ENCODE measurements at places on chromosomes 2 and 18. TPM values are rescaled to one million over a fixed set of nuclear protein-coding genes. Genes with fewer than 3 reads are reported as not detected.

CIB4 gene
- total RNA-seq = not detected

MAP3K19 gene
- not detected for total RNA-seq

CTAGE1 gene
- not detected for total RNA-seq

PRADC1 gene
- total RNA-seq = 26.4 TPM

DSG4 gene
- total RNA-seq = not detected

GALR1 gene
- total RNA-seq = not detected

TMEM237 gene
- 35.3 TPM for total RNA-seq

MORN2 gene
- 17.7 TPM for total RNA-seq

GPR35 gene
- not detected for total RNA-seq

AQP12A gene
- total RNA-seq = not detected

BAZ2B gene
- total RNA-seq = 14.5 TPM

LONRF2 gene
- not detected for total RNA-seq

COPS9 gene
- 176 TPM for total RNA-seq

CAPN14 gene
- not detected for total RNA-seq

CMPK2 gene
- 4.7 TPM for total RNA-seq

ZC3H8 gene
- 0.64 TPM for total RNA-seq

NCKAP5 gene
- total RNA-seq = 2.2 TPM

RGPD8 gene
- 0.56 TPM for total RNA-seq

TANC1 gene
- total RNA-seq = 17.8 TPM

CTNNA2 gene
- total RNA-seq = not detected

PAX8 gene
- 1.9 TPM for total RNA-seq

ITGA6 gene
- 11.8 TPM for total RNA-seq

ADAM23 gene
- total RNA-seq = 1.4 TPM

OTOS gene
- not detected for total RNA-seq

IL1F10 gene
- total RNA-seq = not detected

ACTG2 gene
- total RNA-seq = 3.5 TPM

FASTKD2 gene
- 22.7 TPM for total RNA-seq

SLC38A11 gene
- total RNA-seq = not detected

RAPH1 gene
- 22.1 TPM for total RNA-seq

SLC40A1 gene
- total RNA-seq = 2.3 TPM

AQP12B gene
- not detected for total RNA-seq

OR6B2 gene
- not detected for total RNA-seq

TBR1 gene
- under 0.01 TPM for total RNA-seq
